ENCODE measurements at places on chromosomes 7 and 10. TPM values are rescaled to one million over a fixed set of nuclear protein-coding genes. Genes with fewer than 3 reads are reported as not detected.

DNA sequence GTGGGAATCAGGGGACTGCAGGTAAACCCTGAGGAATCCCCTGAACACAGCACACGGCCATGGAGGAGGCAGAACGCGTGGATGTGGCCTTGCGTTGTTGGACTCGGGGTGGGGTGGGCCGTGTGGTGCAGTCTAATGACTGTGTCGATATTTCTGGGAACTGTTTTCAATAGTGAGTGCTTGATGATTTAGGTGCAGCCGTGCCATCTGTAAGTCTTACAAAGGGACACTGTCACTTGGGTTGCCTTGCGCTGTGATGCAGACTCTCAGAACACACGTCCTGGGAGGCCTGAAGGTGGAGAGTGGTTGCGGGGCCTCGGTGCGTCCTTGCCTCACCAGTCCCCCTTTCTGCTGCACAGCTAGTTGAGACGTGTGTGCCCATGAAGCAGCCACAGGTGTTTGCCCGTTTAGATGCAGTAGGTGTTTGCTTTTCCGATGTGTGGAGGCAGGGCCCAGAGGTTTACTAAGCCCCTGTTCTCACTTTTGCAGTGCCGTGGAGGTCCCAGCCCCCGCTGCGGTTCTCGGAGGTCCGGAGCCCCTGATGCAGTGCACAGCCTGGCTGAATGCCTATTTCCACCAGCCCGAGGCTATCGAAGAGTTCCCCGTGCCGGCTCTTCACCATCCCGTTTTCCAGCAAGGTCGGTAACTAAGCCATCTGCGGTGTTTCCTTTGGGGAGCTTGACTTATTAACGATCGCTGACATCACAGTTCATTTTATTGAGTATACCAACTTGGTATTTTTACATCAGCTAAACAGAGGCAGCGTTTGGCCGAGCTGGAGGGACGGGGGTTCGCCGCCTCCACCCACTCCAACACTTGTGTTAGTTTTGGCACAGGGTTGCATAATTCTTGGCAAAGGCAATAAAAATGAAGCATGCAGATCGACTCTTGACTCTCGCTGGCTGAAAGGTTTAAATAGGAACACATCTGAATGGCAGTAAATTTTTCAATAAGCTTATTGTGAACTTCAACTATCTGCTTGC is 240.7 kb downstream of the MGMT start:
- DNase-seq = no peak

DNA sequence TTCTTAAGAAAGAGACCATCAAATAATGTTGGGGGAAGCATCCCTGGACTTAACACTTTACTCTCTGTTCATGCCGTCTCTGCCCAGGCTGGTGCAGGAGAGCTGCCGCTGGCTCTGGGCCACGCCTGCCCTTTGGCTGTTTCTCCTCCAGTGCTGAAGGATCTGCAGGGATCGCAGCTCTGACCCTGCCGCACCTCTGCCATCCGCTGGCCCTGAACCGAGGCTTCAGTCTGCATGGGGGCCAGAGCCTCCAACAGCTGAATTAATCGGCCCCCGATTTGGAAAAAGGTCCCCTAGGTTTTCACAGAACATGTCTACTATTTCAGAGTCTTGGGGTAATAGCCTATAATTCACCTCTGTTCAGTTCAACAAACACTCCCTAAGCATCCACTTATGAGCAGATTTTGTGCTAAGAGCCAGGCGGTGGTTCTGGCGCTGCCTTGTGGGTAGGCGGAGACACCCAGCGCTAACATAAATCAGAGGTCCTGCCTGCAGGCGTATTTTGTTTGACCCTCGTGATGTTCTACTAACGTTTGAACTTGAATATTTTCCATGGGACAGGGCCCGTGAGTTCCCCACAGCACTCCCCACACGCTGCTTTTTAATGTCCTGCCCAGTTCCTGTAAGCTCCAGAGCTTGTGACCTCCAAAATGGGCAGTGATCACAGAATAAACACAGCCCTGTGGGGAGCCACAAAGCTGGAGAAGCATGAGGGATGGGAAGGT is 99.0 kb downstream of the DYNC2I1 start:
- DNase-seq = no peak

HACD1 gene
- 6.7 TPM for total RNA-seq

- DNase-seq = no peak
Measured at GRCh38 chr10:116001262-116001857, 271.6 kb downstream of the GFRA1 start.

- DNase-seq = no peak
Measured at GRCh38 chr7:24920451-24921361, 59.3 kb downstream of the OSBPL3 start.

TEX47 gene
- total RNA-seq = not detected

DNA sequence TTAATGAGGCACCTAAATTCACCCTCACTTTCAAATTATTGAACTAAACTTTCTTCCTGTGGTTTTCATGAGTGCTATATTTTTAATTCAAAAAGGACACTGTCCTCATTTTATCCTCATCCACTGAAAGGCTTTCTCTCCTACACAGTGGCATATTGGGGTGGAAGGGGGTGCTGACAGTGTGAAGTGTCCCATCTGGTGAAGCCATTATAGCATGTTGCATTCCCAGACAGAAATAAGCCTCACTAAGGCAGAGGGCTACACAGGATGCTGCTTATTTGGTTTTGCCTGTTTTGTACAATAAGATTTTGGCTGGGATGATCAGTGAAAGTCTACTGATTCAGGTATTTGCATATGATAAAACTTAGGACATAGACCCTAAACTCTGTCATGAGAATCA is 82.4 kb upstream of the INHBA start:
- no peak for DNase-seq

DNA sequence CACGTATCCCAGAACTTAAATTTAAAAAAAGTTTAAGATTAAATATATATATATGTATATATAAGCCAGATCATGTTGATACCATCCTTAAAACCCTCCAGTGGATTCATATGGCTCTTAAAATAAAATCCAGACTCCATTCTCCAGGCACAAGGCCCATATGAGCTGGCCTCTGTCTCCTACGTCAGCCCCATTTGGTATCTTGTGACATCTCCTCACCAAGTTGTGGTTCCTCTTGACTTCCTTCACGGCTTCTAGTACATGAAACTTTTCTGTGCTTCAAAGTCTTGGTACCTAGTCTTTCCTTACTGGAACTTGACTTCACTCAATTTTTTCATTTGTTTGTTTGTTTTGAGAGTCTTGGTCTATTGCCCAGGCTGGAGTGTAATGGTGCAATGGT is 61.3 kb downstream of the PRLHR start:
- no peak for DNase-seq

GRCh38 chr7:116953372-116953905 is at the start of gene ST7:
ST7 (plus strand) TSS chr7:116953501; CDS start chr7:116953541, 40 bp downstream.
- peak; percentile 64 for DNase-seq

DNA sequence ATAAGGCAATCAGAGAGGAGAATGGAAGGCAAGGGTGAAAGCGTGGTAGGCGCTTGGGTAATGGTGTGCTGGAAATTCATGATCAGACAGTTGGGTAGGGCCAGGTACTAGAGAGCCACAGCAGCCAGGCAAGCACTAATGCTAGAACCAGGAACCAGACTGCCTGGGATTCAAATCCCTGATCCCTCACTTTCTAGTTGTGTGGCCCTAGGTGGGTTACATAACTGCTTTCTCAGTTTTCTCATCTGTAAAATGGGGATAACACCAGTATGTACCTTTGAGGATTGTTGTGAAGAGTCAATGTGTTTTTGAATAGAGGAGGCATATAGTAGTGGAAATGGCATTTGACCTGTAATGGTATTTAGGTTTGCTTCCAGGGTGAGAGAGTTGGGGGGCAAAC is 225.9 kb downstream of the LRMDA start:
- DNase-seq = no peak

ANKRD22 gene
- total RNA-seq = not detected

GRCh38 chr10:20100171-20100570 is 283.9 kb downstream of the PLXDC2 start:
- no peak for DNase-seq

GRCh38 chr10:5467207-5467535 is 32.2 kb downstream of the CALML5 start:
- DNase-seq = no peak

UNCX gene
- total RNA-seq = not detected

GRCh38 chr7:51029131-51029530 is 246.4 kb upstream of the GRB10 start:
- DNase-seq = no peak
